ENCODE measurements at places on chromosomes 4 and X. TPM values are rescaled to one million over a fixed set of nuclear protein-coding genes. Genes with fewer than 3 reads are reported as not detected.

DNA sequence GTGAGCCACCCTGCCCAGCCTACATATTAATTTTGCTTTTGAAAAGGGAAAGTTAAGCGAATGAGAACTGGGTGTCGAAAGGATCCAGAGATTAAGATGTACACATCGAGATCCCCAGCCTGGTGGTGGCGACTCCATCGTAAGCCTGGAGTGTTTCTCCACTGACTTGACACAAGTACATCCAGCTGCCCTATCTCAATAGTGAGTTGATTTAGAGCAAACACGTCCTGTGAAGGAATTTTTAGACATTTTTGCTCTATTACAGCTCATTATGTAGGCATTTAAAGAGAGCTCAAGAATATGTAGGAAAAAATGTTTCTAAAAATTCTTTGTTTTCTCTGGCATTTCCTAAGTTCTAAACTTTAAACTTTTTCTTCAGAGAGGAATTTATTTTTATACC lies 11.7 kb upstream of the CLDN34 start:
- DNase-seq: no peak

- no peak for DNase-seq
These were observed 86.8 kb downstream of the GC start for GRCh38 chr4:71697031-71697430.

DNA sequence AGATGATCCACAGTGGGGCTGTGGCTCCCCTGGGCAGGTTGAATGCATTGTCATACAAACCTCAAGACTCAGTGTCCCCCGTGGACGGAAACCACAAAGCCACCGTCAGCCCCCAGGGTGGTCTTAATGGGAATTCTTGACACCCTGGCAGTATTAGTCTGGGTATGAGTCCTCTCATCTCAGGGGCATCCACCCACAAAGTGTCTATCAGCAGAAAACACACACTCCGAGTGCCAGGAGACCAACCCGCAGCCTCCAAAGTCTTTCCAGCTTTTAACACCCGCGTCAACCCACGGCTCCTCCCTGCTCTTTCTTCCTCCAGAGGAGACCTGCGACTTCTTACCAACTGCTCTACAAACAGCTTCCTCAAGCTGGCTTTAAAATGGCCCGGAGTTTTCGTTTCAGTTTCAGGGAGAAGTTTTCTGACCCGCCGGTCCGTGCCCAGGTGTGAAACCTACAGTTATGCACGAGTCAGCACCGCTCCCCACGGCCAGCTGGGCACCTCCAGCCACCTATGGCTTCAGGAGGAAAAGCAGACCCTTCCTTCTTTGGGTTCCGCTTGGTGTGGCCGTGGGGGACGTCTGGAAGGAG lies 14.4 kb upstream of the ASMTL start:
- DNase-seq: no peak

- DNase-seq: no peak
These were observed at the start of gene NSUN7 for GRCh38 chr4:40749717-40750460. Gene NSUN7 (plus strand): TSS chr4:40749955. CDS start chr4:40750694, 739 bp downstream.

DNA sequence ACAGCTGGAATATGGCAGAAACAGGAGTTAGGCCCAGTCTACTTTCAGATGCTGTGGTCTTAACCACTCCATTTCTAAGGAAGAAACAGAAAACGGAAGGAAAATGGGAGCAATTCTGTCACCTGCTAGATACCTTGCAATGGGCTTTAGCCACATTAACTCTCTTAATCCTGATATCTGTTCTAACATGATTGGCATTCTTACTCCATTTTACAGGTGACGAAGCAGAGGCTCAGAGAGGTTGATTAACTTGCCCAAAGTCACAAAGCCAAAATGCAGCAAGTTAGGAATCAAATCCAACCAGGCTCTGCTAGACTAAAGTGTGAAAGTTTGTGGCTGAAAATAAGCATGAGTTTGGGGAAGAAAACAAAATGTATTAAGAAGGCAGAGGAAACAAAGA lies 196.9 kb downstream of the MAML3 start:
- DNase-seq: no peak

DNA sequence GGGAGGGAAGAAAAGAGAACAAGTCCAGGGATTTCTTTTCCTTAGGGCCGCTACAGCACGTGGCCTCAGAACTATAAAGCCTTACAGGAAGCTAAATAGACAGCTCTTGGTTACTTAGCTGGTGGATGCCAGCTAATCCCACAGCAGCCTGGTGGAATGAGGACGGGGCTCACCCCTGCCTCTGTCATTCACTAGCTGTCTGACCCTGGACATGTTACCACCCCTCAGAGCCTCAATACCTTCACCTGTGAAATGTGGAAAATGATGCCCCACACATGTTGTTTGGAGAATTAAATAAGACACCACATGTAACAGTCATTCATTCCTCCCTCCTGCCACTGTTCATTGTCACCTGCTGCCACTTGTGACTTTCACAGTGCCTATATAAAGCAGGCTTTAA lies 15.7 kb downstream of the CCKAR start:
- DNase-seq: no peak

- DNase-seq: no peak
These were observed 58.8 kb downstream of the AMMECR1 start for GRCh38 chrX:110259117-110259516.

DNA sequence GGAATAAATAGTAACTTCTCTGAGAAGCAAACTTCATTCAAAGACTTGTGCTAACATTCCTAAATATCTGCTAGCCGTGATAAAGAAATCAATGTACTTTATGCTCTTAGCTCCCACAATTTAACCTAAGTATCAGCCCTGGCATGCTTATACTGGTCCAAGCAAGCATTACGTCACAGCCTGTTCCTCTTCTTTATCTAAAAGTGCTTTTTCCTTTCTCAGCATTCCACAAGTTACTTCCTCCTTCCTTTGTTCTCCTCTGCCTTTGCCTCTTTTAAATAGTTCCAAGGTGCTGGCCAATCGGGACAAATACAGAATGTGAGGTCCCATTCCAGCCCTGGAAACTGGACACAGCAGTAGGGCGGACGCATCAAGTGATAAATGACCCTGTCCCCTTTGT lies 249.6 kb downstream of the DHRSX start:
- DNase-seq: no peak

DNA sequence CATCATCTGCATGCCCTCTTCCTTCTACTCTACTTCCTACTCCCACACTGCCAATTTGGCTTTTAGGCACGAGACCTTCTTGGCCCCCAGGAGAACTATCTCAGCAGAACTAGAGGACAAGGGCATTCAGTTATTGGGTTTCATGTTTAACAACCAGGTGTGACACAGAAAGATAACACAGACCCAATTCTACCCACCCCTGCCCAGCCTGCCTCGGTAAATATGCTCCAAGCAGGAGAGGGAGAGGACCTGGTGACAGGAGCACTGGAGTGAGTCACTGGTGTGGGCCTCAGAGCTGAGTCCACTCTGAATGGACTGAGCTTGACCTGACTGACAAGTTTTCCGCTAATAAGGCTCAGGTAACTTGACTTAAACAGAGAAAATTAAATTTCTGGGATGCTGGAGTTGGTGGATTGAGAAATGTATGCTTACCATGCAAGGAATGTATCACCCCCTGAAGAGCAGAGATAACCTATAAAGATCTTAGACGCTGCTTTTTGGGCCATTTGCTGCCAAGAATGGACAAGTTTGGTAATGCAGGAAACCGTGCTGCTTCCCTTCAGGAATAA lies 52.5 kb downstream of the CASP3 start:
- no peak for DNase-seq

DNA sequence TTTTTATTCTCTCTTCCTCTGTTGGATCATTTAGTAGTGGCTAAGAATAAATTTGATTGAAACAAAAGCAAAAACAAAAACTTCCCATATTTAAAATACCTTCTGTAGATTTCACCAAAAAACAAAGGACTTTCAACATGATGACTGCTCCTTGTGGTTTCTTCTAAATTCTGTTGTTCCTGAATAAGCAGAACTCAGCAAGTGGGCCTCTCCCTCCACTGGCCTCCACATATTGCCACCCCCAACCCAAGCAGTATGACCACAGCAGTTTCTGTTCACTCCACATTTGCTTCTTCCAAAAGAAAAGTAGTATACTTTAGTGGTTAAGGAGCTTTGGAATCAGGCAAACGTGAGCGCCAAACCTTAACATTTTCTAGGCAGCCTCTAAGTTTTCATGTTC lies 114.7 kb downstream of the COX18 start:
- DNase-seq: no peak

- DNase-seq: no peak
These were observed 31.7 kb downstream of the AGA start for GRCh38 chr4:177410566-177410965.

DNA sequence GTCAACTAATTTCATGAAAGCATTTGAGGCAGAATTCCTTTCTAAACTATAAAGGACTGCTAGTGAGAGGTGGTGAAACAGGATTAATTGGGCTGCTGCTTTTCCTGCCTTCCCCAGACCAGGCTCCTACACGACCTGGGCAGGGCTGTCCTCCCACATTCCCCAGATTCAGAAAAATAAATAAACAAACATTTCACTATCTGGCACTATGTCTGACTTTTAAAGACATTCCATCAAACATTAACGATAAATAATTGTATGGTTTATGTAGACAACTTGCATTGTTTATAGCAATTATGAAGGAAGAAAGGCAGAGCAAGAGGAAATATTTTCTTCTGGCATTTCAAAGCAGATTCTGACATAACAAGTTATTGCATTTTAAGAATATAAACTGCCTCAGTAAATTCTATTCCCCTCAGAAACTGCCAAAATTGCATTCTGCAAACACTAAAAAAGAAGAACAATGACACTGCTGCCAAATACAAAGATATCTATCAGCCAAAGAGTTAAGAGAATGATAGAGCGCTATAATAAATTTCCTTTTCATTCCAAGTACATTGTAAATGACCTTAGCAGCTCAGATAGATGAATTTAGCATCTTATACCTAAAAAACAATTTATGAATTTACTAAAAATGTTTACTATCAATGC lies 214.7 kb upstream of the INTU start:
- no peak for DNase-seq

- DNase-seq: no peak
These were observed 94.7 kb downstream of the LINC00632 start for GRCh38 chrX:140804292-140804691.

GRCh38 chr4:160880180-160880579 lies 1283.6 kb downstream of the FSTL5 start:
- no peak for DNase-seq

DNA sequence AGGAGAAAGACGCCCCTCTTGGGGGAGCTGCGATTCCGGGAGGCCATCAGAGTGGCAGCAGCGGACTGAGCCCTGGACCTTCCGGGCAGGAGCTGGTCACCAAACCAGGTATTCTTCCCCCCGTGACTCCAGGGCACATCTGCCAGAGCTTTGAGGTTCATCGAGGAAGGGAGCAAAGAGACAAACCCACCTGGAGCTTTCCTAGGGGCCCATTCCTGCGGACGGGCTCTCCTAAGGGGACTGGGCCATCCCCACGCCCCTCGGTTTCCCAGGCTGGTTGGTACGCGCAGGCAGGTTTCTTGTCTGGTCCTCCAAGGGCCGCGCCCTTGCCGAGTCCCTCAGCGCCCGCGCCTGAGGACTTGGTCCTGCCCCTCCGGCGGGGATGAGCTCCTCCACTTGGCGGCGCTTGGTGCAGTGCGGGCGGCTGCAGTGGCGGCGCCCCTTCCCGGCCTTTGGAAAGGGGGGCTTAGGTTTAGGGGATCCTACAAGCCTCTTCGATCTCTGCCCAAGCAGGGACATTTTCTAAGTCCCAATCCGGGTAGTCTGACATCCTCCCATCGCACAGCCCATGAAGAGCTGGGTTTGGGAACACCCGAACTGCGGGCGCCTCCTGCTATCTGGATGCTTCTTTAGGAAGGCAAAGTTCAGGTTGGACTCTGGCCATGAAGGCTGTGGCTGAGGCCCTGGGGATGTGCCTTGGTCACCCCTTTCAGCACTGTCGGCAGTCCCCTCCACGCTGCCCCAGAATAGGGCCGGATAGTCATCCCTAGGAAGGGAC lies 538 bp downstream of the STBD1 start:
- peak; percentile 60 for DNase-seq

GRCh38 chr4:75848891-75849290 lies 53.4 kb downstream of the PPEF2 start:
- peak; percentile 53 for DNase-seq

DNA sequence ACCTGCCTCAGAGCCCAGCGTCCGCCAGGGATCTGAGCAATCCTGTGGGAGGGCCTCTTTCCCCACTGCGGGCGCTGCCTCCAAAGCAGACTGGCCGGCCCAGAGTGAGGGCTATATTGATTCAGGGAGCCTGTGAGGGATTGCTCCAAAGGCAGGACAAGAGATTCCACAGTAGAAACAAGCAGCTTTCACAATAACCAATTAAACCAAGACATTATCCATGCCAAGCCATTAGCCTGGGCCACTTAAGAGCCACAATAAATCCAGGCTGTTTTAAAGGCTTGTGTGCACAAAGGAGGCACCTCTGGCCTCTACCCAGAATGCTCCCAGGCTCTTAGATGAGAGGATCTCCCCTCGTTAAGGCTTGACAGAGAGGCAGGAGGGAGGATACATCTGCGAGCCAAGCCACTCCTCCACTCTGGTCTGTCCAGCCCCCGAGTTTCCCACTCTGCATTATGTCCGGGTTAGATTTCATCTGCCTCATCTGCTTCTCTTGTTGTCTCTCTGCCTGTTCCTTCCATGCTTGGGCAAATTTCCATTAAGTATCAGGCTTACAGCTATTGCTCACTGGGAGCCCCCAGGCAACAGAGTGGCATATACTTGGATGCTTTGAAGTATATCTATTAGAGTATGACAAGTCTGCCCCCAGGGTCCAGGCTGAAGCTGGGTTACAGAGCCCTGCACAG lies 357.9 kb downstream of the UNC5C start:
- peak; percentile 0 for DNase-seq

- DNase-seq: no peak
These were observed 149.3 kb upstream of the FABP2 start for GRCh38 chr4:119471259-119471658.

DNA sequence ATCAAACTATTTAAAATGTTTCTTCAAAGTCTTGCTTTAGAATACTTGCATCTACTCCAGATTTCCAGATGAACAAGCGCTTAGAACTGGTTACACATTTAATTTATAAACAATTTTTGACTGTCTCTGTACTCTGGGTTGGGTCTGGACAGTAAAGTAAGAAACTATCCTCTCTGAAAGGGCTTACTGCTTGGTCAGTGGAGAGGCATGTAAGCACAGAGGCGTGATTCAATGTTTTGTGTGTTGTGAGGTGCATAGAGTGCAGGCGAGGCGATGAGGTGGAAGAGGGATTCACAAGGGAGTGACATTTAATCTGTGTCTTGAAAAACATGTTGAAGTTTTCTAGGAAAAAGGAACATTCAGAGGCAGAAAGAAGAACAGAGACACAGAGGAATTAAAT lies 231.4 kb downstream of the VEGFC start:
- no peak for DNase-seq

DNA sequence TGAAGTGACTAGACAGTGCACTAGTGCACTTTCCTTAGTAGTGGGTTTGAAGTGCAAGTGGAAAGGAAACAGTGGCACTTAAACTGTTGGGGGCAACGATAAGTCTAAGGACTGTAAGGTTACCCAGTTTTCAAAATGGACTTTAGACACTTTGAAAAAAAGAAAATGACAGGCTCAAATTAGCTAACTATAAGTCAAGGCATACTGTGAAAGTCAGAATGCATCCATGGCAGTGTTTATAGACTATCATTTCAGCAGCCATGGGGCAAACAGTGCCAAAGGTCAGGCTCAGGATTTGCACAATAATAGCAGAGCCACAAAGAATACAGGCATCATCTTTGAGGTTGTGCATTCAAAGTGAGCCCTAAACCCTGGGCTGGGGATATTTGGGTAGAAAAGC lies 104.4 kb downstream of the CXCL13 start:
- DNase-seq: no peak

Gene MRFAP1
- 112 TPM for total RNA-seq

Gene SYP
- 0.59 TPM for total RNA-seq

Gene SLC6A8
- 5.2 TPM for total RNA-seq

Gene VCX3B
- total RNA-seq: not detected

Gene SMPX
- total RNA-seq: not detected
